Activated gamma-delta T cell treated with anti-CD3 and anti-CD28 coated beads, Interleukin-2, amount 50 U/mL, for 16 hours (primary cell): ENCODE measurements at places on chromosomes 4 and X.
A peak's percentile ranks its signal among the peaks of the same experiment; 100 is the strongest.

GRCh38 chr4:41678951-41679350 is 69.6 kb downstream of the PHOX2B start:
- DNase-seq, result no peak

- no peak for DNase-seq
Observed at GRCh38 chr4:173913496-173913895, 370.0 kb downstream of the FBXO8 start.

DNA sequence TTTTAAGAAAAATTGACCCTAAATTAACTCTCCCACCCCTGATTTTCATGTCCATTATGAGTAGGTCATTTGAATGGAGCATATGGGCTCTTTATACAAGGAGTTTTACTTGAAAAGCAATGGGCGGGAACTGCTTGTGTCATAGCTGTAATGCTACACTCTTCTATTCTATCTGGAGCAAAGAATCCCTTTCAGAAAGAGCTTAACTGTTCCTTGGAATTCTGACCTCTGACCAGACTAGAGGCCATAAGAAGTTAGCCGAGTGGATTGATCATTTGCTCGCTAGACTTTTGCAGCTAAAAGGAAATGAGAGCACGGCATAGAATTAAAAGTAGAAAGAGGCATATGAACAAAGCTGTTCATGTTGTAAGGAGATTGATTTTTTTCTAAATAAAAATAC is 79.1 kb downstream of the DOCK11 start:
- no peak for DNase-seq

DNA sequence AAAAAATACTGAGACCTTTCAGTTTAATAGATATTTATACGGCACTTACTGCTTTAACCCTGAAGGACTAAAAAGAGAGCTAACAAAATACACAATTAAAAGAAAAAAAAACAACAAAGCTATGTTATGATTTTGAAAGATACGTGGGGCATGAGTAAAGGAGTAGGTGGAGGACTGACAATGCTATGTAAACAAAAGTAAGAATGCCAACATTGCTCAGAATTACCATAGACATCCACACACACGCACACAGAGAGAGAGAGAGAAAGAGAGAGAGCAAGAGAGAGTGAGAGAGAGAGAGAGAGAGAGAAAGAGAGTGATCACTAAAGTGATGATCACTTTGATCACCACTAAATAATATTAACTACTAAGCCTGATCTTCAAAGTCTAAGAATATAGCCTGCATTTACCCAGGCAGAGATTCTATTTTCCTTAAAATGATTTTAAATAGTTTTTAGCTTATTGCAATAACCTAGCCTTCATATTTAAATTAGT is 313.9 kb upstream of the SPANXN4 start:
- DNase-seq, result no peak

- DNase-seq, result no peak
Observed at GRCh38 chr4:75376543-75376942, 137.7 kb downstream of the RCHY1 start.

GRCh38 chr4:164924670-164925238 is 47.8 kb downstream of the APELA start:
- no peak for DNase-seq

DNA sequence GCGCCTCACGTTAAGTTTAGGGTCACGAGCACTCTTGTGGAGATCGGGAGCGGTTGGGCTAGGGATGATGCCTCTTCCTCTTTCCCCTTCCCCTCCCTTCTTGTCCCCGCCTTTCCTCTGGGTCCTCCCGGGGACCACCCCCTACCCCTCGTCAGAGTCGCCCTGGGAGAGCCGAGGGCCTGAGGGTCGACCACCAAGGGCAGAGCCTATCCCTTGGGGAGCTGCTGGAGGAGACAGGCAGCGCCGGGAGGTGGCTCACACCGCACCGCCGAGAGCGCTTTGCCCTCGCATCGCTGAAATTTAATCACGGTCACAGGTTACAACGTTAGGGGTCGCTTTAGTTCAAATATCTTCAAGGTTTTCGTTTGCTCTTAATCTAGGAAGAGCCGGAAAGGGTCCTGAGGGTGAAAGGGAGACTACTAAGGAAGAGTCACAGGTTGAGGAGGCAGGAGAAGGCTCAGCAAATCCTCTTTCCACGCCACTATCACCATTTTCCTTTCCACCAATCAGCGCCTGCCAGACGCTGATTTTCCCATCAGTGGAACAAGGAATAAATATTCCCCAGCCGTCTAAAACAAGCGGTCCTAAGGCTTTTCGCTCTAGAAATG is 528 bp upstream of the SNCA start:
- no peak for DNase-seq

GRCh38 chr4:113481820-113482219 is 279.7 kb downstream of the CAMK2D start:
- DNase-seq, result no peak

DNA sequence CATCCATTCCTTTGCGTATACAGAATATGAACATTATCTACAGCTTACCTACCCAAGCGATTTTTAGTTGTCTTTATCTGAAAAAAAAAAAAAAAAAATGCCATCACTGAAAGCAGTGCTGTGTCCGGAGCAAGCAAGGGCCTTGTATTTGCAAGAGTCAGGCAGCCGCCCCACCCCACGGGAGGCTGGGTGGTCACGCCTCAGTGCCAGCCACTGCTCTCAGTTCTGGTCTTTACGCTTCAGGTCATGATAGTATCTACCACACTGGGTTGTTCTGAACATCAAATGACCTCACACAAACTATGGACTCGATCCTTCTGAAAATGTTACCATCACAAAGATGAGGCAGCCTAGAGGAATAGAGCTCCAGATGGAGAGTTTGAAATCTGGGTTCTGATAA is 62.7 kb upstream of the HELT start:
- no peak for DNase-seq

DNA sequence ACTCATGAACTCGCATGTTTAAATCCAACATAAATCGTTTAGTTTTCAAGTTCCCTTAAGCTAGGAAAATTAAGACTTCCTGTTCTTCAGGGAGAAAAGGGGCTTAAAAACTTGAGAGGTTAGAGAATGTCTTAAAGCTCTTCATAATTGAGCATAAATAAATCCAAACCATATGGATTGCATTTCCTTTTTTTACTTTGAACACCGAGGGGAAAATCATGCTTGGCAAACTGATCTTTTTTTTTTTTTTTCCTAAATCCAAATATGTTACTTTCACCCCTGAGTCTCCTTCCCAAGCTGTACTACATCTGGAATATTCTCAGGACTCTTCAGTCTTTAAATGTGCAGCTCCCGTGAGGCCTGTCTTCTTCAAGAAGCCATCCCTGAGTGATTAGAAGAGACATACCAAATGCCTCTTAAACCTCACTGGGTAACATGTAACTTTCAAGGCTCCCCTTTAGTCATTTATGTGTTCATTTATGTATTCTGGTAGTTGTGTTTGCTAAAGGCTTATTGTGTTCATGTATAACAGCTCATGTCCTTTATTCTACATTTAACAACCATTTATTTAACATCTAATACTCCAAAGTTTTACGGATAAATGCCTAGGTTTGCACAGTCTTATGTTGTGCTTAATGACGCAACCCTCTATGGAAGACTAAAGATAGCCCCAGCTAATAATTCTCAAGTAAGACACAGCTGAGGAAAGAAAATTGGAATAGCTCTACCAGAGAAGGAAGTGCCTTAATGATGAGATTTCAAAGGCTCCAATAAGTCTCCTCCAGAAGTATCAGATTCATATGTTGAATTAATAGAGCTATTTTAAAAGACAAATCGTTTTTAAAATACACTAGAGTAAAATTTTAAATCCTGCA is 107.0 kb downstream of the AGTR2 start:
- DNase-seq, result no peak

DNA sequence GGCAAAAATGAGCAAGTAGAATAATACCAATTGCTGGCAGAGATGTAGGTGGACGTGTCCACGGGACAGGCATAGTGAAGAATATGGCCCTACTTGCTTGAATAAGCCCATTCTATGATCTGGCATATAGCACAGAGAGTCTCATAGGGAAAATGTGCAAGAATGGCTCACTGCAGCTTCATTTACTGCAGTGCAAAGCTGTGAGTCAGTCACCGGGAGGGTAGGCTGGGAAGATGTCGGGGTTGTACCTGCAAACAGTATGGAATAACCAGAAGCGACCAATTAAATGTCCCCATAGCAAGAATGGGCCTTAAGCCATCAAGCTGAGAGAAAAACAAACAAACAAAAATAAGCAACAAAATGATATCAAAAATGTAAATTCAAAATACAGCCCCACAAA is 74.3 kb downstream of the DHX15 start:
- no peak for DNase-seq

- no peak for DNase-seq
Observed at GRCh38 chrX:1841746-1842145, 226.9 kb downstream of the ASMT start.

DNA sequence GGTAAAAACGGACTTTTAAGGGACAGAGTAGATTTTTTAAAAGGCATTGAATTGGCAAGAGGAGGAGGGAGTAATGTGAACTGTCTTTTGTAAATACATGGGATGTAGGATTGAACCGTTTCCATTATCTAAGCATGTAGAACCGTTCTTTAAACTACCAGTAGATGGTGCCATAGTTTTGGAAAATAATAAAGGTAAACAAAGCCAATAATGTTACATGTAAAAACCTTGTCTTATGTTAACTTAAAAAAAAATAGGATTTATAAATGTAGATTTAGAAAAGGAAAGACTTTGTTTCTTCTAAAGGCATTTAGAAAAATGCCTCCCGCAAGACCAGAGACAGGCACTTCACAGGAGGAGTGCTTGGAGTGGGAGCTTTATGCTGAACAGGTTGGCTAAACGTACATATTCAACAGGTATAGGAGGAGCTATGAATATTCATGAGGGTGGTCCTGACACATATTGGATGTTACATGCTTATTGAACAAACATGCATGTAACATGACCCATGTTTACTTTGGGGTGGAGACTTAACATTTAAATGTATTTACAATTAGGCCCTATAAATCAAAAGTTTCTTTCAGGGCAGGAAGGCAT is 45.5 kb upstream of the FAM241A start:
- DNase-seq, result no peak

- no peak for DNase-seq
Observed at GRCh38 chr4:2934077-2934812, 29.0 kb downstream of the NOP14 start.

GRCh38 chr4:1656986-1657385 is 27.1 kb downstream of the FAM53A start:
- DNase-seq, result no peak

- no peak for DNase-seq
Observed at GRCh38 chrX:48613502-48614160, 16.3 kb downstream of the WDR13 start.

- DNase-seq, result no peak
Observed at GRCh38 chr4:69167300-69167699, 47.2 kb downstream of the UGT2B11 start.

GRCh38 chr4:146051223-146051622 is 112.6 kb upstream of the ZNF827 start:
- DNase-seq, result no peak

GRCh38 chrX:78945186-78945912 is at the start of gene P2RY10:
Gene P2RY10, plus strand, starts transcription at chrX:78945391. Its CDS starts 15,130 bp downstream, at chrX:78960521.
- peak; percentile 1 for DNase-seq

- no peak for DNase-seq
Observed at GRCh38 chr4:122806981-122807679, 19.5 kb upstream of the FGF2 start.

DNA sequence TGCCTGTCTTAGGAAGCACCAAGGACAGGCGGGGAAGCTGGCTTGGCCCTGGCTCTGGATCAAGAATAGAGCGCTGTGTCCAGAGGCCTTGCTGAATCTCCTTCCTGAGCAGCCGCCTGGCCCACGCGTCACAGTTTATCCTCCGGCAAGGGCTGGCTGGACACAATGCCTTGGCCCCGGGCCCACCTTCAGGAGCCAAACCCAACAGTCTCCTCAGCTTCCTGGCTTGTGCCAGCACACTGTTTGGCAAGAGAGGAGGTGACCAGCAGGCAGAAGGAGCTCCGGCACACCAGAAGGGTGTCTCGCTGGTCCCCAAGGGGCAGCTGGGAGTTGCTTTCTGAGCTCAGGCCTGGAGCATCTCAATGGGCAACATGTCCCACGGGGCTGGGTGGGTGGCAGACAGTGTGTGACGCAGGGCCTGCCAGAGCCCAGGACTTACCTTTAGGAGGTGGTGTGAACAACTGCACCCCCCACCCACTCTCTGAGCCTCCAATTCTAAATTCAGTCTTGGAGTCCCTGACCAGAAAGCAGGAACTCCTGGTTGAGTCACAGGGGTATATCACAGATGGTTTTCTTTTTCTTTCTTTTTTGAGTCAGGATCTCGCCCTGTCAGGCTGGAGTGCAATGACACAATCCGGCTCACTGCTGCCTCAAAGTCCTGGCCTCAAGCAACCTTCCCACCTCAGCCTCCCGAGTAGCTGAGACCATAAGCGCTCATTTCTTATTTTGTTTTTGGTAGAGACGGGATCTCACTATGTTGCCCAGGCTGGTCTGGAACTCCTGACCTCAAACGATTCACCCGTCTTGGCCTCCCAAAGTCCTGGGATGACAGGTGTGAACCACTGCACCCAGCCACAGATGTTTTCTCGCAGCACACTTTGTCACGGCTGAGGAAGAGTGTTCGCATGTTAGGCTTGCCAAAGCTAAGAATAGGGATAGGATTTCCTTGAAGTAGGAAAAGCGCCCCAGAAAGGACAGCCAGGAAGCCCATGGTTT is 361.2 kb downstream of the BCOR start:
- no peak for DNase-seq

- no peak for DNase-seq
Observed at GRCh38 chrX:15500497-15500966, at the start of gene BMX. Gene BMX, plus strand, starts transcription at chrX:15500807. Its CDS starts 7,547 bp downstream, at chrX:15508354.

GRCh38 chrX:19343085-19343534 is 617 bp upstream of the PDHA1 start:
- no peak for DNase-seq

GRCh38 chr4:3789587-3789986 is 23.4 kb downstream of the ADRA2C start:
- no peak for DNase-seq

- no peak for DNase-seq
Observed at GRCh38 chr4:147785129-147785528, 53.2 kb downstream of the ARHGAP10 start.

- no peak for DNase-seq
Observed at GRCh38 chrX:40099055-40099958, 1.5 kb upstream of the BCOR start.

- DNase-seq, result no peak
Observed at GRCh38 chrX:110245011-110245410, 72.9 kb downstream of the AMMECR1 start.

GRCh38 chr4:152957437-152958171 is 21.5 kb downstream of the FHDC1 start:
- no peak for DNase-seq

- no peak for DNase-seq
Observed at GRCh38 chr4:66574145-66574978, 904.1 kb upstream of the EPHA5 start.

DNA sequence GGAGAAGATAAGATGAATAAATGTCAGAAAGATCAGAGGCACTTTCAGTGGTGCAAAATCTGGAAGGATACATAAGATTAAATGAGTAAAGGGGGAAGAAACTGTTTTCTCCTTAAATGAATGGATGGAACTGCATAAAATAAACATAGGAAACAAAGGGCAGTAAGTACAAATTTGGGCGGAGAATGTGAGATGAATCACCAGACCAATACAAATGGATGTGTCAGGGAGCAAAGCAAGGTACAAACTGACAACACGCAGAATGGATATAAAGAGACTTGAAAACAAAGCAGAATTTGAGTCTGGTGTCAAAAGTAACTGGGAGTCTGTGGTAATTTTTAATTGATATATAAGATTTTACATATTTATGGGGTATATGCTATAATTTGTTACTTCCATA is 175.3 kb upstream of the PCDH18 start:
- DNase-seq, result no peak

- no peak for DNase-seq
Observed at GRCh38 chr4:67581208-67581857, 22.8 kb downstream of the STAP1 start.
